Stimulated activated CD8-positive, alpha-beta memory T cell treated with anti-CD3 and anti-CD28 coated beads, Interleukin-15, amount 100 ng/mL, for 24 hours (primary cell): ENCODE measurements at places on chromosomes 2 and 18.

DNA sequence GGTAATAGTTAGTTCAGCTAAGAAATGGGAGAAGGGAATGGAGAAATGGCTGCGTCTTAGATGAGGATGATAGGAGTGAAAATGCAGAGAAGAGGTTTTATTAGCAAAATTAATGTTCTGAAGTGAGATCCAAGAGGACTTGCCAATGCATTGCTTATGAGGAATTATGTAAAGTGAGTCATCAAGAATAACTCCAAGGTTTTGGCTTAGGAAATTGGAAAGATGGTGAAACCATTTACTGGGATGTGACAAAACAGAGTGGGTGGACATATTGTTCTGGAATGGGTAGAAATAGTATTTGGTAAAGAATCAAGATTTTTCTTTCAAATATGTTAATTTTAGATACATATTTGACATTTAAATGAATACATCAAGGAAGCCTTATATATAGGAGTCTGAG is 306.6 kb upstream of the CYRIA start:
- DNase-seq, result no peak

GRCh38 chr2:143371616-143372015 is 242.4 kb downstream of the ARHGAP15 start:
- DNase-seq, result no peak

GRCh38 chr2:56297671-56298070 is 113.9 kb downstream of the CCDC85A start:
- DNase-seq, result no peak

DNA sequence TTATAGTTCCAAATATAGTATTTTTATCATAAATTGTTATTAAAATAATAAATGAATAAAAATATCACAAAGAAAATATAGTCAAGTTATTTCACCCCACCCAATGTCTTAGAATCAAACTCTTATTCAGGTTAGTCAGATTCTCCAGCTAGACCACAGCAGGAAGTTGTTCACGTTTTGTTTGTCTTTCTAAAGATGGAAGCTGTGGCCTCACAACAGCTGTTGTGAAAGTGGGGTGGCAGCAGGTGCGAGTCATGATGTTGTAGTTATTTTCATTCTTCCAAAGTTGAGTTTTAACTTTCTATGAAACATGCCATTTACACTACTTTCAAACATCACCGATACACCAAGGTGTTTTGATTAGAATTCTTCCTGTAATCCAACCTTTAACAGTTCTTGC is 272.9 kb downstream of the SLC8A1 start:
- no peak for DNase-seq
